ENCODE measurements at places on chromosomes 3 and 15. TPM values are rescaled to one million over a fixed set of nuclear protein-coding genes. Genes with fewer than 3 reads are reported as not detected.

The PIF1 gene
- total RNA-seq: 8.6 TPM

The SLC9A9 gene
- 11.4 TPM for total RNA-seq

The STRC gene
- 1.4 TPM for total RNA-seq

The ALG1L2 gene
- total RNA-seq: 1.9 TPM

The FRMD4B gene
- total RNA-seq: 3.9 TPM

All from glutamatergic neuron (in vitro differentiated cells).